Upper lobe of right lung (tissue), 1 donor: ENCODE measurements at places on chromosomes 7 and 10.

DNA sequence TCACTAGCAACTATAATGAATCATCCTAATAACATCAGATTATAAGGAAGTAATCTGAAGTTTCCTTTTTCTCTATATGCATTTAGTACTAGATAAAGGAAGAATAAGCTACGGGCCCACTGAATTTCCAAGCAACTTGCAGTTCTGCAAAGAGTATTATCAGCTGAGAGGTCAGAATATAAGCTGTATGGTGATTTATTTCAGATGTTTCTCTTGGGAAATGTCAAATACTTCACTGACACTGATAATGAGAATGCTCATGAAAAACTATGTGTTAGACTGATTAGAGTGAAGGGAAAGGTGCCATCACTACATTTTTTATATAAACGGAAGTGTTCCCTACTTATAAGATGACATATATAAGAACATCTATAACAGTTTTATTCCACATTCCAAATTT lies 251.2 kb upstream of the HGF start:
- H3K27ac ChIP-seq: no peak overlapping the region
- no peak for DNase-seq
- no peaks in the 10 kb centered on the region for H3K36me3 ChIP-seq
- H3K27me3 ChIP-seq: no peaks in the 10 kb centered on the region
- H3K4me1 ChIP-seq: no peaks in the 10 kb centered on the region
- no peak overlapping the region for H3K4me3 ChIP-seq

DNA sequence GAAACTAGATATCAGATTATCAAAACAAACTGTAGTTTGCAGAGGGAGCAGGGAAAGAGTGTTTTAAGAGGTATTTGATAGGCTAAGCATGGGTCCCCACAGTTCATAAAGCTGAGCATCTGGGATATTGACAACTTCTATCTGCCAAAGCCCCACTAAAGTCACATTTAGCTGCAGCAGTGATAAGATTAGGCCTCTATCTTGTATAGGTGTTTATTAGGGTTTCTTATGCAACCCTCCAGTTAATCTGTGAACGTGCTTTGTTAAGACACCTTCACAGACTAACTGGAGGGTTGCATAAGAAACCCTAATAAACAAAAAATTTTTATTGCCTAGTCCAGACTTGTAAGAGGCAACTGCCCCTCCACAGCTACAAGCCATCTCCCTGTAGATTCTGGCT lies 78.0 kb downstream of the CYP51A1 start:
- H3K36me3 ChIP-seq: peaks cover 22% of the 10 kb centered on the region
- no peak for DNase-seq
- H3K27ac ChIP-seq: no peak overlapping the region
- no peaks in the 10 kb centered on the region for H3K27me3 ChIP-seq

GRCh38 chr7:884191-885003 lies 8.0 kb downstream of the GET4 start:
- no peak overlapping the region for H3K4me3 ChIP-seq
- no peak for DNase-seq
- peaks cover 3% of the 10 kb centered on the region for H3K4me1 ChIP-seq
- H3K36me3 ChIP-seq: peaks cover 29% of the 10 kb centered on the region

GRCh38 chr7:132207211-132207610 lies 369.1 kb downstream of the PLXNA4 start:
- no peaks in the 10 kb centered on the region for H3K36me3 ChIP-seq
- no peak overlapping the region for H3K4me3 ChIP-seq
- no peaks in the 10 kb centered on the region for H3K27me3 ChIP-seq
- no peaks in the 10 kb centered on the region for H3K4me1 ChIP-seq

DNA sequence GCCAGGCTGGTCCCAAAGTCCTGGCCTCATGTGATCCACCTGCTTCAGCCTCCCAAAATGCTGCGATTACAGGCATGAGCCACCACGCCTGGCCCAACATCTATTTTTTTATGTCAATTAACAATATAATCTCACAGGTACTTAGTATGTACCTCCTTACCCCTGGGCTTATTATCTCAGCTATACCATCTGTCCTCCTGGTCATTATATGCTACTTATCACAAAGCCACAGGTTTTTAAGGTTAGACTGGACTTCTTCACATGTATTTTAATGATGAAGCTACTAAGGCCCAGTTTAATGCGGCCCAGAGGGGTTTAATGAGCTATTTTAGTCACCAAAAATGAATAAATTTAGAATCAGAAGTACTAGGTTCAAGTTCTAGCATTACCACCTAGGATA lies 3.4 kb downstream of the NSUN6 start:
- H3K4me3 ChIP-seq: no peak overlapping the region
- no peak for DNase-seq
- H3K27me3 ChIP-seq: no peaks in the 10 kb centered on the region
- peaks cover 13% of the 10 kb centered on the region for H3K4me1 ChIP-seq

GRCh38 chr10:44116474-44116873 lies 268.4 kb downstream of the CXCL12 start:
- H3K4me3 ChIP-seq: no peak overlapping the region
- no peak overlapping the region for H3K27ac ChIP-seq
- no peaks in the 10 kb centered on the region for H3K27me3 ChIP-seq
- no peaks in the 10 kb centered on the region for H3K36me3 ChIP-seq

DNA sequence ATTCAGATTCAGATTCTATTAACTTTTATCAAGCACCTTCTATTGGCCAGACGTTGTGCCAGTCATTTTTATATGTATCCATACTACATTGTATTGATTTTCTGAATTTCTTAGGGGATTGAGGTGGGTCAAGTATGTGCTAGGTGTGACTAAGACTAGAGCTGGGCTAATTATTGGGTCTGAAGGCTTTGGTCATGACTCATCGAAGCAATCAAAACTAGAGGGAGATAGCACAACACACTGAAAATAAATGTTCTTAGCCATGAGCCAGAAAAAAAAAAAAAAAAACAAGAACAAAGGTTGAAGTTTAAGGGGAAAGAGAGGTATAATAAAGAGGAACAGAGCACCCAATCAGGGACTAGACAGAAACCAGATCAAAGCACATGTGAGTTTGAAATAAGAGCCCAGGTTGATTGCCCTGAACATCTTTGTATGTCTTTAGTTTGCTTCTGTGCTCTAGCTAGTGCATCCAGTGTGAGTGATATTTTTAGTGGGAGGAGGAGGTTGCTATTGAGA lies 171.6 kb upstream of the FOXP2 start:
- no peak for DNase-seq
- H3K27ac ChIP-seq: no peak overlapping the region
- no peaks in the 10 kb centered on the region for H3K27me3 ChIP-seq

- no peaks in the 10 kb centered on the region for H3K36me3 ChIP-seq
- H3K4me3 ChIP-seq: no peak overlapping the region
- no peaks in the 10 kb centered on the region for H3K4me1 ChIP-seq
- H3K27me3 ChIP-seq: no peaks in the 10 kb centered on the region
- DNase-seq: no peak
- H3K27ac ChIP-seq: no peak overlapping the region
These were observed 1160.9 kb upstream of the LRRN3 start for GRCh38 chr7:109930049-109930448.

DNA sequence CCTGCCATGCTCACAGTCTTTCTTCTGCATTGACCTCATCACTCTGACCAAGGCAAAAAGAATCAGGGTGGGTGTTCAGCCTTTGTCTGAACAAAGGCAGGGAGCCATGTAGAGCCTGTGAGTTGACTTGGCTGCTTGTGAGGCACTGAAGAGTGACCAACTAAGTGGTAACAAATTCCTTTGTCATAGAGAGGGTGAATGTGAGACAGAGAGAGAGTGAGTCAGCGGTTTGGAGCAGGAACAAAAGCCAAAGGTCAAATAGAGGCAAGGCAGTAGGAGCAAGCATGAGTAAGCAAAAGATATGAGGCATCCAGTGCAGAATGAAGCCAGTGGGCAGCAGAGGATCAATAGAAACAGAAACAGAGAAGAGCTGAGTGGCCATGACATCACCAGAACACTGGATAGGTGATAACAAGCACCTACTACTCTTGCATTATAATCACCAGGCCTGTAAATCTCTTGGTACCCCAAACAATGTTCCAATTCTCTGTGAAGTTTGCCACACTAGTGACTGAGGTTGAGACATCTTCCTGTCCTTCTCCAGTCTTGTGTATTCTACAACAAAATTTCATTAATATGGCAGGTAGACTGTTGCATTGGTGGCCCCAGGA lies 116.2 kb upstream of the LAMB4 start:
- H3K27me3 ChIP-seq: no peaks in the 10 kb centered on the region
- DNase-seq: no peak
- no peaks in the 10 kb centered on the region for H3K36me3 ChIP-seq
- H3K4me3 ChIP-seq: no peak overlapping the region
- H3K27ac ChIP-seq: no peak overlapping the region

DNA sequence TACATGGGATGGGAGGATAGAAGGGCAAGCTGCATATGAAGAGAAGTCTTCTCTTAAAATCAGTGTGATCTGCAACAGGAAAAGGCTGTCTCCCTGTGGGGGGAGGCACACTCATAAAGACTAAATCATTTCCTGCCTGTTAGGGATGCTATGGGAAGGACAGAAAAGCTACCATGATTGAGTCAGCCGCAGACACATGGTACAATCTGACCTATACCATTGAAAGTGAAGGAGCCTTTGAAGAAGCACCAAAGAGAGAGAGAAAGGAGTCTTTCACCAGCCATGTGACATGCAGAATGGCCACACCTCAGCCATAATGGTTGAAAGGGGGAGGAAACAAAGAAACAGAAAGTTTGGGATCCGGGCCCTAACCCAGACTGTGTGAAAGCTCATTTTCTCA lies 29.1 kb downstream of the NUDCD3 start:
- peaks cover 11% of the 10 kb centered on the region for H3K4me1 ChIP-seq
- peaks cover 5% of the 10 kb centered on the region for H3K36me3 ChIP-seq
- no peak overlapping the region for H3K27ac ChIP-seq
- H3K27me3 ChIP-seq: no peaks in the 10 kb centered on the region
- no peak overlapping the region for H3K4me3 ChIP-seq
- no peak for DNase-seq

GRCh38 chr7:116284390-116284789 lies 74.1 kb downstream of the TES start:
- no peaks in the 10 kb centered on the region for H3K4me1 ChIP-seq
- no peaks in the 10 kb centered on the region for H3K27me3 ChIP-seq
- no peak for DNase-seq
- no peak overlapping the region for H3K27ac ChIP-seq
- H3K4me3 ChIP-seq: no peak overlapping the region

DNA sequence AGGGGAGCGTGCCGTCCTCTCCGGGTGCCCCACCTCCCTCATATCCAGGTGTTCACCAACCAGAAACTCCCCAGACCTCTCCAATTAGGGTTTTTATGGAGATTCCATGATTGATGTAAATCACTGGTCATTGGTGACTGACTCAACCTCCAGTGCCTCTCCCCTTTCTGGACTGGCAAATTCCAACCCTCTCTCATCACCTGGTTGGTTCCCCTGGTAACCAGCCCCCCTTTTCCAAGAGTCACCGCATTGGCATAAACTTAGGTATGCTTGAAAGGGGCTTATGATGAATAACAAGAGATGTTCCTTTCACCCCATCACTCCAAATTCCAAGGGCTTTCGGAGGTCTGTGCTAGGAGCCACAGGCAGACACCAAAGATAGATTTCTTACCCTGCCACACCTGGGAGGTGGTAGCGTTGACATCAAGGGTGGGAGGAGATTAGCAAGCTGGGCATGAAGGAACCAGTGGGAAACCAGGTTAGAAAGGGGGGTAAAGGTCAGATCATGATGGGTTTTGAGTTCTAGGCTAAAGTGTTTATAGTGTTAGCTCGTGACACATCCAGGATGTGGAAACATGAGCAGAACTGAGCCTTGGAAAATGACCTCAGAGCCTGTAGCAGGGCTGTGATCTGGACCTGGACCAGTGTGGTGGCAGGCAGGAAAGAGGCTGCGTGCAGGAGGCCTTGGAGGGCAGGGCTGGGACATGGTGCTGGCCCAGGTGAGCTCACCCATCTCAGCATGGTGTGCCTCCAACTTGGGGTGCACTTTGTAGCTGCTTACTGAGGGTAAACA lies 45.1 kb downstream of the CAMK1D start:
- no peaks in the 10 kb centered on the region for H3K27me3 ChIP-seq
- H3K27ac ChIP-seq: no peak overlapping the region
- DNase-seq: no peak
- H3K36me3 ChIP-seq: no peaks in the 10 kb centered on the region
- peaks cover 3% of the 10 kb centered on the region for H3K4me1 ChIP-seq
- H3K4me3 ChIP-seq: no peak overlapping the region

DNA sequence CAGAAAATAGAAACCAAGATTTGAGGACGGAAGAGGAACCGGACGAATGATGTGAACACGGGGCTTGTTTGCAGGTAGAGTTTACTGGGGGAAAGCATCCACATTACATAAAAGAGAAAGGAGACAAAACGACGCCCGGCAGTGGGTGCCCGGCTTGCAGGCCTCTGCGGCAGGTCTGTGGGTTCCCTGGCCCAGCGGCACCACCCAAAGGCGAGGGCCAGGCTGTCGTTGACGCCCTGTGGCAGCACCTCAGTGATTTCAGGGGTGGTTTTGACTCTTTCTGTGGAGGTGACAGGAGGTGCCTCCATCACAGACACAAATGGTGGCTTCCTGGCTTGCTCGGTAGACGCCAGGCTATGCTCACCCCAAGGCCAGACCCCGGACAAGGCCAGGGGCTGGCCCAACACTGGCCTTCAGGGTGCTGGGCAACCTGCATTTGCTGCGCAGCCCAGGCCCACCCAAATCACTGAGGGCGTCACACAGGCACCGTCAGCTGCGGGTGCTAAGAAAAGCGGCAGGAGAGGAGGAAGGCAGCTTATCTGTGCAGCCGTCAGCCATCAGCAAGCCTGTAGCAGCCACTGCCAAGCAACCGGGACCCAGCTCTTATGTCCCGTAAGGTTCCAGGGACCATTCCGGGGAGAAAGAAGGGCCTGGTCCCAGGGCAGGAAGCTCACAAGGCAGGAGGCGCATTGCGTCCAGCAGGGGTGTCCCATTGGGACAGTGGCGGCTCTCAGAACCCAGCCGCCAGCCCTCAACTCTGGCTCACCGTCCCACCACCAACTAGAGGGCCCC lies 230.3 kb downstream of the PTPRN2 start:
- H3K36me3 ChIP-seq: no peaks in the 10 kb centered on the region
- H3K4me1 ChIP-seq: no peaks in the 10 kb centered on the region
- H3K27ac ChIP-seq: no peak overlapping the region
- peaks cover 4% of the 10 kb centered on the region for H3K27me3 ChIP-seq

DNA sequence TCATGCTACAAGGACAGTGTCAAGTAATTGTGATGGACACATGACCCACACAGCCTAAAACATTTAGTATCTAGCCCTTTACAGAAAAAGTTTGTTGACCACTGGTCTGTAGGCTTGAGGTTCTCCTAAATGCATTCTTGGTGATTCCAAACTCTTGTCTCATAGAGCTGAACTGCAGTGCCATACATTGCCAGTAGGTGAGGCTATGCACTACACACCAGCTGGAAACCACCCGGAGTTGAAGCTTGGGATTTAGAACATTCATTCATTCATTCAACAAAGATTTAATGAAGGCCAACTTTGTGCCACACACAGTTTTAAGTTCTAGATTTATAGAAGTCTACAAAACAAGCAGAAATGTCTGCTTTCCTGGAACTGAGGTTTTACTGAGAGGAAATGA lies 77.3 kb upstream of the TCF7L2 start:
- no peak for DNase-seq
- H3K27me3 ChIP-seq: no peaks in the 10 kb centered on the region
- H3K27ac ChIP-seq: no peak overlapping the region
- no peak overlapping the region for H3K4me3 ChIP-seq
- no peaks in the 10 kb centered on the region for H3K4me1 ChIP-seq
